ELR (cell line): ENCODE measurements at places on chromosomes 11 and 22.

DNA sequence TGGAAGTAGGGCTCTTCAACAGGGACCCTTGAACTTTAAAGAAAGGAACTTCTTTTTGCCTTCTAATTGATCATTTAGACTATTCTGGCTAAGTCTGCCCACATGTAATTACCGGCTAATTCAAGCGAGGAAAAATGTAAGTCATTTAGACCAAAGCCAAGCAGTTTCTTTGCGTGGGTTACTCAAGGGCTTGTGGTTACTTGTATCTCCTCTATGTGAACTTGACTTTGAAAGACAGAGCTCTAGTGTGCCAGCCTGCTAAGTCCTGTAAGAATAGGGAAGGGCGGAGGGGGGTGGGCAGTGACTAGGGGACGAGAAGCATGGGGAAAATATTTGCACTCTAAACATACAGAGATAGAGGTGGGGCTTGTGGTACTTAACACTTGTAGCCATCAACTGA lies 145.2 kb upstream of the TEAD1 start:
- DNase-seq: no peak

DNA sequence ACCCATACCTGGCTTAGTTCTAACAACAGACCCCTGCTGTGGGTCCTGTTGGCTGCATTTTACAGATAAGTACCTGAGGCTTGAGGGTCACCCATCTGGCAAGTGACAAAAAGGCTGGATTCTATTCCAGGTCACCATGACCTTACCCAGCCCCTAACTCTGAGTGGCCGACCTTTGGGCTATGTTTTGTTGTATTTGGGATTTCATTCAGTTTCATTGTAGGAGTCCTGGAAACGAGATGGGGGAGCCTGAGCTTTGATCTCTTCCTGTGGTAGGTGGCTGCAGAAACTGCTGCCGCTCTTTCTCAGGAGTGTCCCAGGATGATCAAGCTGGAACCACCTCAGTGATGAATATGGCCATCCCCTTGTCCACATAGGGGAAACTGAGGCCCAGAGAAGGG lies 24.6 kb upstream of the YWHAH start:
- DNase-seq: no peak

- DNase-seq: peak; percentile 64
Measured at GRCh38 chr11:130846606-130847005, 69.7 kb downstream of the SNX19 start.

GRCh38 chr11:8035200-8035855 lies 45.7 kb upstream of the TUB start:
- no peak for DNase-seq

DNA sequence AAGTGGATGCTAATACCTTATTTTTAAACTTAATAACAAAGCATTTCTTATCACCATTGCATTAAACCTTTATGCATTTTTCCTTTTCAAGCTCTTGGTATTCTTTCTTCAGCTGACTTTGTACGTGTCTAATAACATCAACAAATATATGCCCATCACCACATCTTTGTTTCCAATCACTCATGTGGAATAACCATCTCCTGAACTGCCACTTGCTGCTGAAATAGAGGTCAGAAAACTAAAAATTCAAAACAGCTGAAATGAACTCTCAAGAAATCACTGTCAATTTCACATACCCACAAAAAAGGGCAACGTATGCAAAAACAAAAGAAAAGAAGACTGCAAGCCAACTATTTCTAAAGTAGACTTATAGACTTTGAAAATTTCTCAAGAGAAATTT lies 7.4 kb downstream of the MSANTD4 start:
- no peak for DNase-seq

GRCh38 chr11:111530091-111530490 lies 10.4 kb upstream of the LAYN start:
- DNase-seq: peak; percentile 35

GRCh38 chr11:117750357-117750756 lies 46.7 kb downstream of the DSCAML1 start:
- no peak for DNase-seq

DNA sequence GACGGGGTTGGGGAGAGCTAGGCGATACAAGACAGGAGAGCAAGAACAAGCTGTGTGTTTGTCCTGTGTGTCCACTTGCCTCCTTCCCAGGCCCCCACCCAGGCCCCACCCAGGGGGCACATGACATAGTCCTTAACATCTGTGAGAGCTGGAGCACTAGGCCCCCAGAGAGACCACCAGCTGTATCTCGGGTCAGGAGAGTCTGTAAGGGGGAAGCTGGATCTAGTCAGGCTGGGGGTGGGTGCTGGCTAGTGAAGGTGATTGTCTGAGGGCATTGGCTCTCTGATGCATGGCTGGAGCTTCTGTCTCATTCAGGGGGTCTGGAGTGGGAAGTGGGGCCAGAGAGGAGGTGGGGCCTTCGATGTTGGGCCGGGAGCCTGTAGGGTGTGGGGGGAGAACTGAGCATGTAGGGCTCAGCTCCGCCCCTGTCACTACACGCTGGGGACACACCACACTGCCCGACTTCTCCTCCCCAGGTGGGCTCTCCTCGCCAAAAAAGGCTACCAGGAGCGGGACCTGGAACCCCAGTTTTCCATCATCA lies 571 bp downstream of the P2RX6 start:
- DNase-seq: no peak

DNA sequence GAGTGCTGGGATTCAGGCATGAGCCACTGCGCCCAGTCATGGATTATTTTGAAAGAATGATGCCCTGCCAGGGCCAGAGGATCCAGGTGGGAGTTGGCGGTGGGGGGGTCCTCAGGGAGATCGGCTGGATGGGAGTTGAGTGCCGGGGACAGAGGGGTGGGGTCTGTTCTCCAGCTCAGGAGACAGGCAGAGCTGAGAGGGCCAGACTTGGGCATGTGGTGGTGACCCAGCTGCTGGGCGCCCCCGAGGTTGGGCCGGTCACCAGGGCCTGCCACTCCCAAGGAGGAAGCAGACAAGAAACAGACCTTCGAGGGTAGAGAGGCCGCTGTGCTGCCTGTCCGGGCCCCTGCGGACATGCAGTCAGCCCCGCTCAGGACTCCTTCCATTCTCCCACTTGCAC lies 11.8 kb upstream of the PRODH start:
- DNase-seq: no peak

- peak; percentile 54 for DNase-seq
Measured at GRCh38 chr22:43185860-43186261, 1.1 kb downstream of the TTLL12 start.

DNA sequence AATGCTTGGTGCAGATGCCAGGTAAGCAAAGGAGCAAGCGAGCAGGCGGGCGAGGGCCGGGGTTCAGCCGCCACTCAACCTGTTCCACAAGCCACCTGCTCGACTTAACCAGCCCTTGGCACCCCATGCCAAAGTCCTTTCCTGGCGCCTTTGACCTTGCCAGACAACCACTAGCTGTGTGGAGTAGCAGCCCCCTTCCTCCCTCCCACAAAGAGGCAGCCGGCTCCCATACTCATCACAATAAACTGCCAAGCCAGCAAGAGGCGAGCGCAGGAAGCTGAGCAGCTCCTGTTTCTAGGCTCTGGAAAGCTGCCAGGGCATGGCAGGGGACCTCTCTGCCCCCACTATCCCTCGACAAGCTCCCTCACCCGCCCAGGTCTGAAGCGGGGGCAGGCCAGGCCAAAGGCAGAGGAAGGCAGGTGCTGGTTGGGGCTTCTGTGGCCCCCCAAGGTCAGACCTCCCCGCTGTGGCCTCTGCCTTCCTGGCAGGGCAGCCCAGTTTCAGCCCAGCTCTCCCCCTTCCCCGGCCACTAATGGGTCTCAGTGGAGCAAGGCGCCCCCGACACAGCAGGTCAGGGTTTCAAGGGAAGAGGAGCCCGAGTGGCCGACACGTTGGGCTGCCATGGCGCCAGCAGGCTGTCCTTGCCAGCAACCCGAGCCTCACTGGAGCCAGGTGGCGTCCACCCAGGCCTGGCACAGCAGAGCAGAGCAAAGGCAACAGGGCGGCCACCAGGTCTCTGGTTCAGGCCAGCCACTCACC lies 15.3 kb downstream of the MACROD1 start:
- no peak for DNase-seq

DNA sequence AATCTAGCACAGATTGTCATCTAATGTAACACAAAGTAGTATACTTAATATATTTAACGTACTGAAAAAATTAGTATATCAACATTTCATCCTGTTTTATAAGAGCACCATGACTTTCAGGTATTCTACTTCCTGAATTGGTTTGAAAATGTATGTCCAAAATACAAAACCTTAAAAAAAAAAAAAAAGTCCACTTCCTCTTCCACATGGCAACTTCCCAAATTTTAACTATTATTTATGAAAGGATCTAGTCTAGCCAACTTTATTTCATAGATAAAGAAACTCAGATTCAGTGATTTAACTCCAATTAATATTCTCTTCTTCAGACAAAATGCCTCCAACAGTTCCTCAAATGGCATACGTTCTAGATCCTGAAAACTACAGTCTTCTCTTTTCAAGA lies 44.0 kb downstream of the PIK3C2A start:
- DNase-seq: no peak

GRCh38 chr22:17884893-17885292 lies 110.6 kb upstream of the BID start:
- no peak for DNase-seq

DNA sequence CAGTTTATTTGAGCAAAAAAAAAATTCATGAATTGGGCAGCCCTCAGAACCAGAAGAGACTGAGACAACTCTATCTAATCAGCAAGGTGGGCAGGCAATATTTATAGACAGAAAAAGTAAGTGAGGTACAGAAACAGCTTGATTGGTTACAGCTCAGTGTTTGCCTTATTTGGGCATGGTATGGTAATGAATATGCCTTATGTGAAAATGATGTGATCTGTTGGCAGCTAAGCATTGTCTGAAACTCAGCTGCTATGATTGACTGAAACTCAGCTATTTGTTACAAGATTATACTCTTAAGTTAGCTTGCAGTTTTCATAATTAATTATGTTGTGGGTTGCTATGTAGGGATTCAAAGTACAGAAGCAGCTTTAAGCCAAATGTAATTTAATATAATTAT lies 127.6 kb downstream of the CNTN5 start:
- no peak for DNase-seq

- no peak for DNase-seq
Measured at GRCh38 chr11:20016526-20016925, 143.7 kb downstream of the DBX1 start.

- DNase-seq: no peak
Measured at GRCh38 chr22:43417555-43417954, 5.7 kb downstream of the MPPED1 start.
